Pancreas (tissue), 10 donors: ENCODE measurements at places on chromosomes 12 and 14. TPM values are rescaled to one million over a fixed set of nuclear protein-coding genes. Genes with fewer than 3 reads are reported as not detected.

LGALS3 gene
- total RNA-seq = 77.8 TPM

SIX6 gene
- total RNA-seq = not detected

FGD4 gene
- 15.3 TPM for total RNA-seq

DNA sequence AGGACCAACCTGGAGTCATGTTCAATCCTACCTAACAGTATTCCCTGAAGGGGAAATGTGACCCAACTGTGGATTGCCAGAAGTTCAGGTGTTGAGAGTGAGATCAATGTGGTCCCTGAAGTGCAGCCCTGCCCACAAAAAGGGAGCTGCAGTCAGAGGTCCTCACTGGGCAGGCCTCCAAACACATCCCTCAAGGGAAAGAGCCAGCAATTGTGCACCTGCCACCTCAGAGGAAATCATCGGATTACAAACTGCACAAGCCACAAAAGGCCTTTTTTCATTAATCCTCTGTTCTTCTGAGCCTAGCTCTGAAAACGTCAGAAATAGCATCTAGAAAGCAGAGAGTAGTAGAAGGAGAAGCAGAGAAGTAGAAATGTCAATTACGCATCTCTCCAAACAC, 10.8 kb upstream of the MDM1 start:
- no peak for DNase-seq
- H3K27ac ChIP-seq = no peak overlapping the region
- no peaks in the 10 kb centered on the region for H3K4me1 ChIP-seq
- no peak overlapping the region for H3K4me3 ChIP-seq
- H3K27me3 ChIP-seq = no peaks in the 10 kb centered on the region
- no peaks in the 10 kb centered on the region for H3K36me3 ChIP-seq

DNA sequence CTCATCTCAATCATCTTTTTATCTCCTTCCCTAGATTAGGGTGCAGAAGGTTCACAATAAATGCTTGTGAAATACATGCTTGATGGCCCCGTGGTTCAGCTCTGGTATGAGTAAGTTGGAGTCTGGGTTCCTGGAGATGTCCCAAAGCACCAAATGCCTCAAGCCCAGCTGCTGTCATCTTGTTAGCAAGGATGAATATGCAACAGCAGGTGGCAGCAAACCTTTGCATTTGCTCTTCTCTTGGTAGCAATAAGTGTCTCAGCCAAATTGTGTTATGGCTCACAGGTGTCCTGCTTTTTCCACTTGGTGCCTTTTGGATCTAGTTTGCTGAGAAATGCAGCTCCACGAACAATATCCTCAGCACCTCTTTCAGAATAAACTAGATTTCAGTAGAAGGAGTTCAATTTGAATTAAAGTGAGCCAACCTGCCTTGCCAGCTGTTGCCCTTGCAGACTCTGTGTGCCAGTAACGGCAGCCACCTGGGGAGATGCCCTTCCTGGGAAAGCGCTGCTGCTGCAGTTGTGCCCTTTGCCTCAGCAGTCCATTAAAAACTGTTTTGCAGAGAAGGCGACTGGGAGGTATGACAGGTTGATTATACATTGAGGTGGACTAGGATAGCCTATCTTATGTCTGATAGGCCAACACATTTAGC, 417.3 kb downstream of the SNAPC1 start:
- H3K27me3 ChIP-seq = no peaks in the 10 kb centered on the region
- no peak overlapping the region for H3K4me3 ChIP-seq
- no peaks in the 10 kb centered on the region for H3K4me1 ChIP-seq
- peak; percentile 38 for DNase-seq
- no peaks in the 10 kb centered on the region for H3K36me3 ChIP-seq

GRCh38 chr14:38404100-38404541, 148.2 kb upstream of the CLEC14A start:
- H3K27ac ChIP-seq = no peak overlapping the region
- H3K4me3 ChIP-seq = no peak overlapping the region

GRCh38 chr12:95158919-95159318, 58.3 kb downstream of the FGD6 start:
- no peaks in the 10 kb centered on the region for H3K36me3 ChIP-seq
- peaks cover 4% of the 10 kb centered on the region for H3K4me1 ChIP-seq
- no peak for DNase-seq
- no peaks in the 10 kb centered on the region for H3K27me3 ChIP-seq

DNA sequence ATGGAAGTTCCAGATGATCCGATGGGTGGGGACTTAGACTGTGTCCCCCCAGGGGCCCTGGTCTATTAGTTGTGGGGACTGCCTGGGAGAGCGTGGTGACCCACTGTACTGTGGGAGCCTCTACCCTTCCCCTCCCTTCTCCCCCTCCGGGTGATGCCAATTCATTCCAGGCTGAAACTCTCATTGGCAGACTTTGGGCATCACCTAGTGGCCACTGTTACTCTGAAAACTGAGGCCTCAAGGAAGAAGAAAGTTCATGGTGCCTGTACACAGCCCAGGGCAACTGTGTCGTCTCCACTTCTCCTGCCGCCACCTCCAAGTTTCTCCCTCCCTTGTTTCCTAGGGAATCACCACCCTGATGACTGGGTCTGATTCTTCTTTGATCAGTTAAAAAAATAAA, 173.6 kb upstream of the ALG10B start:
- H3K27me3 ChIP-seq = no peaks in the 10 kb centered on the region
- no peak overlapping the region for H3K4me3 ChIP-seq
- no peak overlapping the region for H3K27ac ChIP-seq
- H3K4me1 ChIP-seq = no peaks in the 10 kb centered on the region
- H3K36me3 ChIP-seq = no peaks in the 10 kb centered on the region

- H3K4me3 ChIP-seq = no peak overlapping the region
- H3K27me3 ChIP-seq = no peaks in the 10 kb centered on the region
- H3K27ac ChIP-seq = no peak overlapping the region
- H3K36me3 ChIP-seq = no peaks in the 10 kb centered on the region
- DNase-seq = no peak
Measured at GRCh38 chr12:29707846-29708245, 75.9 kb downstream of the TMTC1 start.

- no peaks in the 10 kb centered on the region for H3K27me3 ChIP-seq
- peaks cover 24% of the 10 kb centered on the region for H3K4me1 ChIP-seq
- H3K36me3 ChIP-seq = no peaks in the 10 kb centered on the region
- peak overlapping the region; percentile 83 for H3K4me3 ChIP-seq
Measured at GRCh38 chr14:59189091-59189785, 771 bp downstream of the DAAM1 start.

GRCh38 chr14:52922656-52923055, 28.2 kb downstream of the FERMT2 start:
- H3K27me3 ChIP-seq = no peaks in the 10 kb centered on the region
- no peaks in the 10 kb centered on the region for H3K36me3 ChIP-seq
- H3K27ac ChIP-seq = no peak overlapping the region
- H3K4me1 ChIP-seq = peaks cover 26% of the 10 kb centered on the region
- no peak overlapping the region for H3K4me3 ChIP-seq
- DNase-seq = no peak
